ENCODE measurements at places on chromosomes 5 and 9.

- no peak for DNase-seq
These were observed 1.4 kb downstream of the STING1 start for GRCh38 chr5:139481122-139481533.

GRCh38 chr5:139262059-139262741 is 31.3 kb upstream of the MATR3 start:
- no peak for DNase-seq

- DNase-seq = no peak
These were observed 54.3 kb downstream of the TRIP13 start for GRCh38 chr5:946720-947625.

GRCh38 chr9:138066049-138066448 is 188.5 kb downstream of the CACNA1B start:
- DNase-seq = no peak

- no peak for DNase-seq
These were observed 1.7 kb downstream of the SLC1A3 start for GRCh38 chr5:36607838-36608783.

All from Kasumi-1 (cell line).